ENCODE measurements at places on chromosomes 6 and 20.
A peak's percentile ranks its signal among the peaks of the same experiment; 100 is the strongest.

DNA sequence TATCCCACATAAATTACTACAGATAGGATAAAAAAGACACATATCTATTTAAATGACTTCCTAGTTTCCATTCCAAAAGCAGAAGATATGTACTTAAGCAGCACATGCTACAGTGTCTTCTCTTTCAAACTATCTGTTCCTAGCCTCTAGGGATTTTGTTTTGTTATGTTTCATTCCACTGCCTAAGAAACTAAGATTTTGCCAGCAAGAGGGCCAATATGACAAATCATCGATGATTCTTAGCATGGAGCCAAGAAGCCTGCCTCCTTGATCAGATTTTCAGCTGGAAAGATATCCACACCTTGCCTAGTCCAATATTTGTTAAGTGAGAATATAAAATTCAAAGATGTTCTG is 7.0 kb downstream of the SNX5 start:
- DNase-seq: no peak

DNA sequence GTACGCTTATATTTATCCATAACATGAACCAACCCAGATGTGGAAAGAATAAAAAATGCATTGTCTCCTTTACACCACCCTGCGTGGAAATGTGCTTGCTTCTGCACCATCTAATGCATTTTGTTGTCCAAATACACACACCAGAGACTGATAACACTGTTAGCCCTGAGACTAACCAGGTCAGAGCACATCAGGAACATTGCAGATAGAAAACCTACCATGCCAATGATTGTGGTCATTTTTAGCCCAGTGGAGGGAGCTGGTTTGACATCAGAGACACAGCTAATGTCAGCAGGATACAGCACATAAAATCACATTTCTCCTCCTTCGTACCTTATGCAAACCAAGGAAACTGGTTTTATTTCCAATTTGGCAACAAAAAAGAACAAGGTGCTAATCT is 528.7 kb downstream of the DOK5 start:
- DNase-seq: no peak

- DNase-seq: no peak
Measured at GRCh38 chr6:146546443-146547043, 2.9 kb downstream of the RAB32 start.

- no peak for DNase-seq
Measured at GRCh38 chr6:141464490-141464889, 668.2 kb upstream of the GJE1 start.

DNA sequence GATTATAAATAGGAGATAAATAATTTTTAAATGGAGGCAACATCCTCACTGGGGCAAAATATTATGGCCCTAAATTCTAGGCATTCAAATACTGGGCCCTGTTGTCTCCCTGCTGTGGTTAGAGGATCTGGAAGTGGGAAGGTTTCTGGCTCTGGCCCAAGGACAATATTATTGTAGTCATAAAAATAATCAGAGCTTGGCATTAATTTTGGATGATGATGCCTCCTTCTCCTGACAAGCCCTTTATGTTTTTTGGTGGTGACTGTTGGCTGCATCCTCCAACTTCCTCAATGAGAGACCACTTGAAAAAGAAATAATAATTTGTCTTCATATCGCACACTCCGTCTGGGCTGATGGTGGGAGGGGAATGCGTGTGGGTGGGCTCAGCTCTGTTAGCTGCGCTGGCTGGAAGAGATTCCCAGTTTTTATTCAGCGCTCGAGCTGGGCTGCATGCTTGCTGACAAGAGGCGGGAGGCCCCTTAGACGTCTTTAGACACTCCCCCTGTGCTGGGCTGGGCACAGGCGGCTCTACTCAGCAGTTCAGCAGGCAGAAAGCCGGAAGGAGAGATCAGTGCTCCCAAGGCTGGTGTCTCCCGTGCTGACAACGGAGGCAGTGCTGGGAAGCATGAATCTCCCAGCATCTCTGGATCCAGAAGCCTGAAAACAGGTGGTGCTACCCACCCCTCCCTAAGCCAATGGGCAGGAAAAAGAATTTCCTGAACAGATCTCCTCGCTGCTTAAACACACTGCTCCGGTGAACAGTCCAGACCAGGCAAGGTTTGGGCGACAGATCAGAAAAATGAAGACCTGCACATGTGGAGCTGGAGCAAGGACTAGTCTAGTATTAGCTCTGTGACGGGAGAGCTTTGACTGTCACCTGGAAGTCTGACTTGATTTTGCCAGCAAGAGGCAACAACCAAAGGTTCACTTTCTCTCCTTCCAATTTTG is 97.7 kb downstream of the SYCP2 start:
- peak; percentile 60 for DNase-seq

GRCh38 chr6:88008411-88008810 is 39.2 kb upstream of the SPACA1 start:
- DNase-seq: no peak

GRCh38 chr20:63495741-63496595 is 2.9 kb downstream of the EEF1A2 start:
- peak; percentile 41 for DNase-seq

All from globus pallidus (tissue), 1 donor.